ENCODE measurements at places on chromosomes 11 and 22. TPM values are rescaled to one million over a fixed set of nuclear protein-coding genes. Genes with fewer than 3 reads are reported as not detected.
A peak's percentile ranks its signal among the peaks of the same experiment; 100 is the strongest.

DNA sequence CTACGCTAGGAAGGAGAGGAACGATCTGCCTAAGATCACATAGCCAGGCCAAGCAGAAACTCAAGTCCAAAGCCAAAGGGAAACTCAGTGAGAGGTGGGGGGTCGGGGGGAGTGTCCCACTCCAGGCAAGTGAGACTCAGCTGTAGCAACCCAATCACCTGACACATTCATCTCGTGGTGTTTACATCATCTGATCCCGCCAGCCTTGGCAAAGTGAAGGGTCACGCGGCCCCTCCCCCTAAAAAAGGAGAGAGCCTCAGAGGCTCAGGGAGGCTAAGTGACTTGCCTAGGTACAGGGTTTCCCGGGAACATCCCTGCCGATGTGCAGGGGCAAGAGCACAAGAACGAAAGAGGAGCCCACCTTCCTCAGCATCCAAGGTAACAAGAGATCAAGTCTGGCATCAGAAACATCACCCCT, 21.5 kb downstream of the MYH9 start:
- peak; percentile 58 for DNase-seq

DNA sequence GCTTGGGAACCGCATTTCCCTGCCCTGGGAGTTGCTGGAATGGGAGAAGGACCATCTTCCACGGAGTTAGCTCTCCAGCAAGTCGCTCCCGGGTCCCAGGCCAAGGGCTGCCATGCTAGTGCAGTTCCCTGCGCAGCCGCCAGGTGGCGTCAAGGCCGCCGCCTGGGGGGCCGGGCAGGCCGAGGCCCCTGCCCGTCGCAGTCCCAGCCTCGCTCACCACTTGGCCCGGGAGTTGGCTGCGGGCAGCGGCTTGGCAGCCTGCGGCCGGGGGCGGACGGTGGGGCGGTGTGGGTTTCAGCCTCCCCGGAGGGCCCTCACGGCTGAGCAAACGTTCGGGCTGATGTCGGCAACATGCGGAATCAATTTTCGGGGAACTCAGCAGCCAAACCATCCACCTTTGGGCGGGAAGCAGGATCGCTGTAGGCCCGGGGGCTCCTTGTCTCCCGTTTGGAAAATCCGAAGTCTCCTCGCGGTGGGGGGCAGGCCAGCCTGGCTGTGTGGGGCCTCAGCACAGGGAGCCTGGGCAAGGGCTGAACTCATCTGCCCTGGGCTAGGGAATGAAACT, 415.1 kb downstream of the SOX6 start:
- no peak for DNase-seq

- no peak for DNase-seq
These were observed 25.6 kb downstream of the GRIA4 start for GRCh38 chr11:105635466-105635865.

GRCh38 chr22:38171927-38172831, 9.5 kb downstream of the PLA2G6 start:
- DNase-seq, result peak; percentile 55

GRCh38 chr11:75800728-75801361, 14.2 kb upstream of the UVRAG start:
- no peak for DNase-seq

DNA sequence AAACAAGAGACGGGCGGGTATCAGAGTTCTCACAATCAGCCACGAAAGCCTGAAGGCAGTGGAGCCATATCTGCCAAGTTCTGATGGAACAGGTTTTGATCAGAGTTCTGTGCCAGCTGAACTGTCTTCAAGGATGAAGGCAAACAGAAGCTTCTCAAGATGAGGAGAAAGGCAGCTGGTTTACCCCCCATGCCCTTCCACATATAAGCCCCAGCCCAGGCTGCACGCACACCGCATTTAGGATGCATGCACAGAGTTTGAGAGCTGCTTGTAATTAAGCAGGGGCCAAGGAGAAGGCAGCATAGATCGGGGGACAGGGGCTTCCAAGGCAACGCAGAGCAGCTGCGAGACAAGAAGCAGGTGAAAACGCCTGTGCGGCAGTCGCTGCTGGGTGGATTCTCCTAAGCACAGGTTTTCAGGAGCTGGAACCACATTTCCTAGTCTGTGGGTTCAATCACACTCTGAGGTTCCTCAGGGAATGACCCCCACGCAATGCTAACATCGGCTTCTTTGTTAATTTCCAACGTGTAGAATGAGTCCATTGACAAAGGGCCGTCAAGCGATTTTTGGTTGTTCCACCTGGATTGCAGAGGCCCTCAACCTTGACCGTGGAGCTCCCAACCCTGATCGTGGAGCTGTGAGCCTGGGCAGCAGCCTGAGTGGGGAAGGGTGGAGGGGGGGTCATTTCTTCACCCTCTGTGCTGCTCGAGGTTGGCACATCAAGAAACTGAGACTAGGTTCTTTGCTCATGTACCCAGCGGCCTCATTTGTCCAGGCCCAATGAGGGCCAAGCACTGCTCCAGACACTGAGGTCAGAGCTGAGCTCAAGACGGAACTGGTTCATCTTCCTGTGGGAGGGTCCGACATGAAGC, 81.7 kb upstream of the SHISAL1 start:
- DNase-seq, result no peak

- DNase-seq, result no peak
These were observed 96.1 kb downstream of the FDX1 start for GRCh38 chr11:110525883-110526282.

- no peak for DNase-seq
These were observed 37.5 kb downstream of the ZC3H12C start for GRCh38 chr11:110130642-110131238.

GRCh38 chr22:40240686-40241085, 63.0 kb downstream of the TNRC6B start:
- no peak for DNase-seq

DNA sequence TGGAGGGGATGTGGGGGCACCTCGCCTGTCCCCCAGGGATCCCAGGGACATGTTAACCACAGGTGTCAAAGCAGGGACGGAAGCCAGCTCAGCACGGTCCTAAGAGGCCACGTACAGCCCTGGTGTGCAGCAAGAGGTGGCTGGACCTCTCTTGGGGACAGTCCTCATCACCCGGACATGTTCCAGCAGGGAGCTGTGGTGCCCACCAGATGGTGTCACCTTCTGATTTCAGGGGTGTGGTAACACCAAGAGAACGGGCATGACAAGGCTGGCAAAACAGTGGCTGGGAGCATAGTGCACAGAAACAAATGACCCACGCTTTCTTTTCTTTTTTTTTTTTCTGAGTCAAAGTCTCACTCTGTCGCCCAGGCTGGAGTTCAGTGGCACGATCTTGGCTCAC, 25.6 kb upstream of the COMT start:
- DNase-seq, result no peak

DNA sequence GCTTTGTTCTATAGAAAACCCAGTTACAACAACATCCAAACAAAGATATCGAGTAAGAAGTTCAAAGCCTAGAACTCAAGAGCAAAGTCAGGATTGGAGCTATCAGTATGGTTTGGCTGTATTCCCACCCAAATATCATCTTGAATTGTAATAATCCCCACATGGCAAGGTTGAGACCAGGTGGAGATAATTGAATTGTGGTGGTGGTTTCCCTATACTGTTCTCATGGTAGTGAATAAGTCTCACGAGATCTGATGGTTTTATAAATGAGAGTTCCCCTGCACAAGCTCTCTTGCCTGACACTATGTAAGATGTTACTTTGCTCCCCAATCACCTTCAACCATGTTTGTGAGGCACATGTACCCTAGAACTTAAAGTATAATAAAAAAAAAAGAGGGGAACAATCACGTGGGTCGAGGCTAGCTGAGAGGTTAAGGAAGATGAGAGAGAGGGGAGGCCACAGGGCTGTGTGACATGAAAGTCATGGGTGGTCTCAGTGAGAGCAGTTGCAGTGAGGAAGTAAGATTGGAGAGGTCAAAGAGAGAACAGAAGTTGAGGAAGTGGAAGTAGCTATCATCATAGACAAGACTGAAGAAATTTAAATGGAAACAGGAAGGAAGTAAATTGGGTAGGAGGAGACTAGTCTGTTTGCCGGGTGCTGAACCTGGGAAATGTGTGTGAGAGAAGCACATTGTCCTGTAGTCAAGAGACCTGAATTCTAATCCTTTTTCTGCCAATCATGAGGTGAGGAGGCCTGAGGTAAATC, 80.1 kb upstream of the CD44 start:
- DNase-seq, result no peak

DNA sequence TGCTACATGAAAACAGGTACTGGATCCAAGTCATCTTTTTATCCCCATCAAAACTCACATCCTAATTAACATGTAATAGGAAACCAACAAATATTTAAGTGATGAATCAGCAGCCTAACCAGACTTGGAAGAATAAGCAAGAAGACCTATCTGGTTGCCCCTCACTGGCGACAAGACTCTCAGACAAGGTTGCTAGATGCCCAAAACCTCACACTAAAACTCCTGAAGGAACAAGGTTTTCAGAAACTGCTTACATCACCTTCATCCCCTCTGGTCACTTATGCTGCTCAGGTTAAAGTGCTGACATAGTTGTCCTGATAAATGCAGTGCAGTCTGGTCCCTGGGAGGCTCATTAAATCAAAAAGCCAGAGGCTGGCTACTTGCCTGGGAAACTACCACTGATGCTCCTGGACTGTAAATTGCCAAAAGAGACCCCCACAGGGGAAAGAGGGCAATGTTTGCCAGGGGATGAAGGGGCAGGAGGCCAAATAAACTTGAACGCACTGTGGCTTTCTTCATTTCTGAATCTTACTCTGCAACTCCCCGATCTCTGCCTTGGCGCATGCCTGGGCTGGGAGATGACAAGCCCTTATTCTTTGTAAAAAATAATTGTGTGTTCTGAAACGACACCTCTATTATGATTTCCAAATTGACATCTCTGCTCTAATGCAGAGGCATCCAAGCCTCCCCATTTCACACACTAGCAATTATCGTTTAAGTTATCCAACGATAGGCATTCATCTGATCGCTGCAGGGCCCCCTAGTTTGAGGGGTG, 72.7 kb downstream of the AMBRA1 start:
- peak; percentile 86 for DNase-seq

DNA sequence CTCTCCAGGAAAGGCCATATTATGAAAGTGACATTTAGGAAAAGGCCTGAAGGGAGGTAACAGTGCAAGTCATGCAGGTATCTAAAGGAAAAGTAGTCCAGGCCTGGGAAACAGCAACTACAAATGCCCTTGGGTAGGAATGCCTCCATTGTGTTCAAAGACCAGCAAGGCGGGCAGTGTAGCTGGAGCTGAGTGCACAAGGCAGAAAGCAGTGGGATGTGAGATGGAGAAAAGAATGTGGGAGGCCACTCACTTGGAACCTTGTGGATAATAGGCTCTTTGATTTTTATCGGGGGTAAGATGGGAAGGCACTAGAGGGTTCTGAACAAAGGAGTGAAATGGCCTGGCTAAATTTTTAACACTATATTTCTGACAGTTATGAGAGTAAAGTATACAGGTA, 188.6 kb downstream of the PGR start:
- no peak for DNase-seq

- no peak for DNase-seq
These were observed 79.4 kb downstream of the ATM start for GRCh38 chr11:108302121-108302785.

- DNase-seq, result no peak
These were observed 105.2 kb downstream of the NAV2 start for GRCh38 chr11:19817870-19818269.

GRCh38 chr11:128625326-128625725, 38.0 kb upstream of the ETS1 start:
- no peak for DNase-seq

DNA sequence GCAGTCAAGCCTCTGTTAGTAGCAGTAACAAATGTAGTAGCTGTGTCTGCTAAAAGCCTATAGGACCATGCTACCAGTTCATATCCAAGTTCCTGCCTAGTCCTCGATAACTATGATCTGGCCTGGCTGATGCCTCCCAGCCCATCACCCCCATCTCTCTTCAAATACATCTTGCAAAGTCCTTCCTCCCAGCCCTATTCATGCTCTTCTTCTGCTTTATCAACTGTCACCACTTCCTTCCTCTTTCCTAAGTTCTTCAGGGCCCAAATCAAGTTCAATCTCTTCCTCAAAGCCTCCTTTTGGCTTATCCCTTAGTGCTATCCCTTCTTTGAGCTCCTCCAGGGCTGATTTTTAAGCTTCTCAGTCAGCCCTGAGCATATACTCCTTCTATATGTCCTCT, 150.9 kb upstream of the THY1 start:
- DNase-seq, result no peak

GRCh38 chr22:39818094-39818493, 75.5 kb downstream of the ENTHD1 start:
- no peak for DNase-seq

GRCh38 chr11:105092256-105093239, 47.0 kb downstream of the CARD18 start:
- DNase-seq, result no peak

DNA sequence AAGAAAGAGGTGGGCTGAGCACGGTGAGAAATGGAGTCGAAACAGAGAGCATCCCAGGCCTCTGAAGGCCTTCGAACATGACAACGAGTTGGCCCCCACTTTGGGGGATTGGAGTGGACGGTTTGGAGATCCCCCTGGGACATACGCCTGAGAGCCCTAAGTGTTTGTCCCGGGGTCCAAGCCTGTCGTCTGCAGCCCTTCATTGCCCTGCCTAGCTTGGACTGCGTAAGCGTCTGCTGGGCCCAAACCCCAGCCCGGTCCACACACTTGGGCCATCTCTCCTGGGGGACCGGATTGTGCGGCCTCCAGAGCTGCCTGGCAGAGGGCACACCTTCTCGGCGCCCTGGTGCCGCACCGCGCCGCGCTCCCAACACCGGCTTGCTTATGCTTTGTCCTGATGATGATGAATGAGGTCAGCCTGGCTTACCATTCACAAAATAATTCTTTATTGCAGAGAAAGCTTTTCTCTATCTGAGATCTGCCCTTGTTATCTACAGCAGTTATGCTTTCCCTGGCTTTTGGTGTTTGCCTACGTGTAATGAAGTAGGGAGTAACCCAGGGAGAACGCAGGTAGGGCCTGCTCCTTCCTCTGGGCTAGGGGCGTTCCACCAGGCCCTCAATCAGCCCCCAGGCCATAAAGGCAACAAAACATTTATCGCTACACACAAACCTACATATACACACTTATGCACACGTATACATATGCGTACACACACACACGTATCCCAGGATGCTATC, 85.9 kb upstream of the PPARA start:
- peak; percentile 35 for DNase-seq

GRCh38 chr11:66497206-66497605, 13.2 kb upstream of the BBS1 start:
- no peak for DNase-seq

GRCh38 chr11:22510741-22511140, 114.9 kb downstream of the FANCF start:
- no peak for DNase-seq

The BDNF gene
- total RNA-seq, result 12.7 TPM

The RFPL1 gene
- not detected for total RNA-seq

The SLC15A3 gene
- total RNA-seq, result 6.5 TPM

The PANX1 gene
- total RNA-seq, result 37.9 TPM

The C11orf52 gene
- total RNA-seq, result not detected

The FGF3 gene
- total RNA-seq, result not detected

The SCN4B gene
- not detected for total RNA-seq

The KDM4D gene
- total RNA-seq, result 0.26 TPM

The OAF gene
- total RNA-seq, result 57.6 TPM

The YPEL1 gene
- 2.7 TPM for total RNA-seq

The BIK gene
- total RNA-seq, result 8.6 TPM

The OR52E8 gene
- total RNA-seq, result not detected

The SCGB1C1 gene
- not detected for total RNA-seq

The OR52H1 gene
- not detected for total RNA-seq

All from A172 (cell line).